ENCODE measurements at places on chromosomes 16 and 17.

- DNase-seq, result no peak
These were observed 3.4 kb upstream of the SRL start for GRCh38 chr16:4245077-4245791.

- DNase-seq, result peak; percentile 93
These were observed at the start of gene HLF for GRCh38 chr17:55264645-55265298. TSS of gene HLF (plus strand) at chr17:55264960. CDS start at chr17:55265485, 525 bp downstream.

DNA sequence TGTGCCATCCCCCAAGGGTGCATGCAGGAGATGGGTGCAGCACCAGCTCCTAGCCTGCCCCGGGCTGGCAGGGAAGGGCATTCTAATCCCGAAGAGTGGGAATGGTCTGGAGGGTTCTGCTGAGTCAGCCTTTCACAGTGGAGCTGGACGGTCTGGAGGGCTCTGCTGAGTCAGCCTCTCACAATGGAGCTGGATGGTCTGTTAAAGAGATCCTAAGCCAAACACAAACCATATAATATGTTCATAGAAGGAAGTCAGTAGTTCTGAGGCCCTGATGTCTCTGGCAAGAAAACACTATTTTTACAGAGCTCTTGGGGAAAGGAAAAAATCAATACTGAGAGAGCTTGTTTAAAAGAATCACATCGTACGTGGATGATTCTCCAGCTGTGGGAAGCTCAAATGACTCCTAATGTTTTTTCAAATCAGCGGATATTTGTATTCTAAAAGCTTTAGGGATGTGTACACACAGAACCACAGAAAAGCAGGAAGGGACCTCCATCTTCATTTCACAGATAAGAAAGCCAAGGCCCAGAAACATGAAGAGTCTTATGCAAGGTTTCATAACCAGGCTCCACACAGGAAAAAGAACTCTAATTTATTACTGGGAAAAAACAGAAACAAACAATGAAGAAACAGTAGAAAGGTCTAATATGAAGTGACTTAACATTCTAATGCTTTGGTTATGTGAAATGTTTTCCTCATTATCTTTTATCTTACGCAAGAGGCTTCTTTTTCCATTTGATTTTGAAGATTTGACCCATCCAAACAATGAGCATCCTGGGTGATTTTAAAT, 176.3 kb downstream of the VPS53 start:
- no peak for DNase-seq

- no peak for DNase-seq
These were observed 4.1 kb upstream of the TMEM11 start for GRCh38 chr17:21218101-21218500.

GRCh38 chr16:71923941-71924690, 28.8 kb downstream of the IST1 start:
- DNase-seq, result no peak

DNA sequence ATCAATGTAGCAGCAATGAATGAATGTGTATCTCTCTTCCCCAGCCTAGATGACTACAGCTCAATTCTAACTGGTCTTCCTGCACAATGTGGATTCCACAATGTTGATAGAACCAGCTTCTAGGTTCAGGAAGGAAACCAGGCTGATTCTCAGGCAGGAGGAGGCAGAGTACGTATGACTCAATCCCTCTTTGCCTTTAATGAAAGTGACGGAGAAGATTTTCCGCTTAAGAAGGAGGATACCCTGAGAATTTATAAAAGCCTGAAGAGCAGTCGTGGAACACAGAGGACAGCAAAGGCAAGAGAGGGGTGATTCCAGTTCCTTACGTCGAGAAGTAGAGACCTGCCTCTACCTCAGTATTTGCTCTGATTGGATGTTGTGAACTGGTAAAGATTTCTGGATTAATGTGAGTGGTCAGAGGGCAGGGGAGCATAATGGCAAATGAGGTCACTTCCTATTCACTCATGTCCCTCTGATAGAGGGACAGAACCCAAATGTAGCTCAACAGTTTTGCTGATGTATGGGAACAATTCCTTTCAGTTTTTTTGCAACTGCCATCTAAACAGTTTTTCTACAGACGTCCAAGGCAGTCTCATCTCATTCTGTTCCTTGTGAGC, 15.0 kb upstream of the SLC16A11 start:
- no peak for DNase-seq

- DNase-seq, result no peak
These were observed 144.8 kb upstream of the CACNG5 start for GRCh38 chr17:66690166-66690565.

DNA sequence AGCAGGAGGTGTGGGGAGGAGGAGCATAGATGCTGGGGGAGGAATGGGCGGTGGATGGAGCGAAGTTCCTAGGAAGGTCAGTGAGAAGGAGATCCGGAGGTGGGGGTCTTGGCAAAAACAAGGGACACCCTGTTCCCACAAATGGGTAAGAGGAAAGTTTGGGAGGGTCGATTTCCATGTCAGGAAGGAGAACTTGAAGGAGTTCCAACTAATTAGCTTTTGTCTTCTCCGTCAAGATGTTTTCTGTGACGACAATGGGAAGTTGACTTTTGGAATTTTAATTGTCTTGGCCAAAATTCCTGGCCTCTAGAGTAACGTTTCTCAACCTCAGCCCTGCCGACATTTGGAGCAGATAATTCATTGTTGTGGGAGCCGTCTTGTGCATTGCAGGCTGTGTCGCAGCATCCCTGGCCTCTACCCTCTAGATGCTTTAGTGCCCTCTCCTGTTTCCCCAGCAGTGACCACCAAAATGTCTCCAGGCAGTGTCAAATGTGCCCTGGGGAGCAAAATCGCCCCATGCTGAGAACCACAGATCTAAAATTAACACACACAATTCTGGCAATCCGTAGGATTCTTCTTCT, 97.1 kb downstream of the PITPNC1 start:
- no peak for DNase-seq

DNA sequence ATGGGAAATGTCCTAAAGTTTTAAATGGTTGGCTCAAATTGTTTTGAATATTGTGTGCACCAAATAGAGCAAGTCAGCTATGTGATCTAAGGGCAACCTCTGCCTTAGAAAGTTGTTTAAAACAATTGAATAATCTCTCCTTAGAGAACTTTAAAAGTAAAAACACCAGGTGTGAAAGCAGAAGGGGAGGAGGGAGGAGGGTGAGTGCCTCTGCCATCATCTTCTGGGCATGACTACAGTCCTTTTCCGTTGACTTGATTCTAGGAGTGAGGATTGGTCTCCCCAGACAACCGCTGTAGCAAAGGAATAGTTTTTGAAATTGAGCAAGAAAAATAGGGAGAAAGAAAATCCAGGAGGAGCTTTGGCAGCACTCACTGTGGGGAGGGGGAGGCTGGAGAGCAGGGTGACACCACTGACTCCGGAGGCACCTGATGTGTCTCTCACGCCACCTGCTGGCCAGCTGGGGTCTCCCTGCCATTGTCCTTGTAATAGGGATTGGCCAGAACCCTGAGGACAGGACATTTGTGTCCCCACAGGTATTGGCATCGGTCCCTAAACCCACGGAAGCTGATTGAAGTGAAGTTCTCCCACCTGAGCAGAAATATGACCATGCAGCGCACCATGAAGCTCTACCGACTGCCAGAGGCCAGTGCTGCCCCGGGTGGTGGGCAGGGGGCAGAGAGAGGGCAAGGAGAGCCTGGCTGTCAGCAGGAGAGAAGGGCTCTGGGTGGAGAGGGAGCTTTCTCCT, 33.3 kb downstream of the PLCD3 start:
- peak; percentile 93 for DNase-seq

GRCh38 chr16:81394966-81395655, 49.5 kb upstream of the CMIP start:
- DNase-seq, result no peak

Measured in activated CD4-positive, alpha-beta T cell treated with anti-CD3 and anti-CD28 coated beads, Interleukin-2, amount 10 ng/mL, durations not matched to agents 24 days and 14 days (primary cell).